ENCODE measurements at places on chromosomes 1 and 21. TPM values are rescaled to one million over a fixed set of nuclear protein-coding genes. Genes with fewer than 3 reads are reported as not detected.

DNA sequence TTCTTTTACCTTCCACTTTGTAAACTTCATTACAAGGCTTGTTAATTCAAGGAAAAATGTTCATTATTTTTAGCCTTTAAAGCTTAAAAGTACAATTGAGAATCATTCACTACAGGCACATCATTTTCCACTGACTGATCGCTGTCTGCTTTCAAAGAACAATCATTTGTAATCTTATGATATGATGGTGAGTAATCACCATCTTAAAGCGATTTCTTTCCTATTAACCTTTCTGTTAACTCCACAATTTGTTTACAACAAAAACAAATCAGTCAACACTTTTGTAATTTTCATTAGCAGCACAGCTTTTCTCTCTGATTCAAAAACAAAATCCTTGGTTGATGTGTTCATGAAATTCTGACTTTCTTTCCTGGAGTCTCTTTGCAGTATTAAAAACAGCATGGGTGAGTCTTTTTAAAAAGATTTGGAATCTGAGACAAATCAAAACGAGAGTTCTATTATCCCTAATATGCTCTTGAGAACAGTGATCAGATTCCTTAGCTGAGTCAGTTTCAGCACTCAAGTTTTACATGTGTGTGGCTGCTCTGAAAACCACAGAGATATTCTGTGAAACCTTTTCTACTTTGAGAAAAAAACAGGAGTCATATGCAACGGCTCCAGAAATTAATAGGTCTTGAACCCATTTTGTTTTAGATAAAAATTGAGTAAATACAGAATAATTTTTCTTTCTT is 145.8 kb upstream of the TMPRSS15 start:
- no peak for DNase-seq

DNA sequence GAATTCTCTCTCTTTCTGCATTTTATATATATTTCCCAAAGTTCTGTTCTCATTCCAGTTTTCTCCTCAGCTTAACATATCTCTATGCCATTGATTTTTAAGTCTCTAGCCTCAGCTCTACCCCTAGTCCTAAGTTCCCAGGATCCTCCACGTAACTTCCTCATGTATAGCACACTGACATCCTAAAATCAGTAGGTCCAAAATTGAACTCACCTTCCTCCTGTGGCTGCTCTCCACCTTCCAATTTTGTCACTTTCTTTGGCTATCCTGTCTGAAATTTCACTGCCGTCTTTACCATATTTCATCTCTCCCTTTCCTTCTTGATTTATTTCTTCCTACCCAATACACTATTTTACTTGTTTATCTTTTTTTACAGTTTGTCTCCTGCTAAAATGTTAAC is 1.5 kb downstream of the SLAMF6 start:
- no peak for DNase-seq

- no peak for DNase-seq
Observed at GRCh38 chr1:62139410-62139809, 55.2 kb upstream of the L1TD1 start.

DNA sequence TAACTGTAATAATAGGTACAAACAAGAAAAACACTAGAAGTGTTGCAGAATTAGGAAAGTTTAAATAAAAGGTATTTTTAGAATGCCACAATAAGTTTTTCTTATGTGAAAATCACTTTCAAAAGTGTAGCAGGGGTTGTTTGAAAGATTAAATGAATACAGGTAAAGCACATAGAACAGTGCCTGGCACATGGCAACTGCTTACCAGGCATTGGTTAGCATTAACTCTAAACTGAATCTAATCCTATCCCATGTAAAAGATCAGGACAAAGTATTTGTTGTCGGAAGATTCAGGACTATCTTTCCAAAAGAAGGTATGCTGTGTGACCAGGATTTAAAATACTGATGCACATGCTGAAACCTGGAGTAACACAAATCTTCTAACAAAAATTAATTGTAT is 3.3 kb downstream of the AKT3 start:
- DNase-seq, result no peak

GRCh38 chr1:244860914-244861610 is 3.3 kb downstream of the HNRNPU start:
- no peak for DNase-seq

TMPRSS2 gene
- not detected for total RNA-seq

ECE1 gene
- 52.5 TPM for total RNA-seq

DNA sequence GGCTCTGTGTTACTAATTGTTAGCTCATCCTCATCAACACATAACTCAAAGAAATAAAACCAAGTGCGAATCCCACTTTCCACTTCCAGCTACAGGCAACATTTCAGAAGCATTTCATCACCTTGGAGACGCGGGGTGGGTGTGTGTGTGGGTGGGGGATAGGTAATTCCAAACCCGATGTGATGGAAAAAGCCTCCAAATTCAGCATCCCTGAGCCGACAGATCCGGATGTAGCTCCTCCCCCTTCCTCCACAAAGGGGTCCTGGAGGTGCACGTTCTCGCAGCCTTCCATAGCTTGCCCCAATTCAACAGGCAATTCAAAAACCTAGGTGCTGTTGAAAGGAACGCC is 486 bp downstream of the HSPA13 start:
- DNase-seq, result peak; percentile 45

DNA sequence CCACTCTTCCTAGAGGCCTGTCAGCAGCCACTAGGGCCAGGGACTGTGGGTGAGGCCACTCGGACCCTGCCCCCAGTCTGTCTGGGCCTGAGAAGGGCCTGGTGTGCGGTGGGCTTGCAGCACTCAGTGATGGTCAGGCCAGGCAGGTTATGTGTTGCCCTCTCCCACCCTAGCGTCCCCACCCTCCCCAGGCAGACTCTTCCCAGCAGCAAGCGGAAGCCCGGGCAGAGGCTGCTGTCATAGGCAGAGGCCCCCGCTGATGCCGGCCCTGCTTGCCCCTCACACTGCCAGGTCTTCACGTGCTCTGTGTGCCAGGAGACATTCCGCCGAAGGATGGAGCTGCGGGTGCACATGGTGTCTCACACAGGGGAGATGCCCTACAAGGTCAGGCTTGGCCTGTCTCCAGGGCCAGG is 6.6 kb downstream of the ZBTB48 start:
- no peak for DNase-seq

DNA sequence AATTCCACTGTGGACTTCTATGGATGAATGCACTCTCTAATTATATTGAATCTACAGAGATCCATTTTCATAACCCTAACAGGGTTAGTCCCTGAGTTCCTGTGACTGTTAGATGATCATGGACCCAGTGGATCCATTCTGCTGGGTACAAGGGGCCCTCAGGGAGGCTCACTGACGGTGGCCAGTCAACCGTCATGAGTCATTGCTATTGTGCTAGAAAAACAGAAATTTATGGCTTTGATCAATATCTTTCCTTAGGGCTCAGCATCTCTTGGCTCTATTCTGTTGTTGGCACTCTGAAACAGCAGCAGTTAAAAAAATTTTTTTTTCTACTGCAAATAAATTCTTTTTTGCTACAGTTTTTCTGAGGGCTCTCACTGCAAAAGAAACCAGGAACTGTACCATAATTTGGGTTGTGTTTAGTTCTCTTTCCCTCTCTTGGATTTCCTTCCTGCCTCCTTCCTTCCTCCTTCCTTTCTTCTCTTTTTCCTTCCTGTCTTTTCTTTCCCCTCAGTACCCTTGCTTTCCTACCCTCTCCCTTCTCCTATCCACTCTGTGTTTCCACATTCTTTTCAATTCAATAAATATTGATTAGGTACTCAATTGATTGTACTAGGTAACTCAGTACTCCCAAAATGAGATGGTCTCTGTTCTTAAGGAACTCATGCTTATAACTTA is 49.5 kb downstream of the UTP25 start:
- no peak for DNase-seq

CFHR3 gene
- not detected for total RNA-seq

- DNase-seq, result no peak
Observed at GRCh38 chr1:181318022-181318857, 165.1 kb upstream of the CACNA1E start.

DNA sequence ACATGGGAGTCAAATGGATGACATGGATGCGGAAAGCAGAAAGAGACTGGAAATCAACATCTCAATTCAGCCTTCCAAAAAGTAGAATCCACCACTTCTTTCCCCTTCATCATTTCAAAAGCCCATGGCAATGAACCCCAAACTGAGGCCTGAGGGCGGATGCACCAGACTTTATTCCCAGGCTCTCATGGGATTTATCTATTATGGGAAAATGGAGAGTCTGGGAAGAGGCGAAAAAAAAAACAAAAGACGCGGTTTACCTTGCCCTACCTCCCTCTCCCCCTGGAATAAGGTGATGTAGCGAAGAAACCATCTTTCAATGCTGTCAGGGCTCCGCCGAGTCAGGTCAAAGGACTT is 624 bp downstream of the KIFAP3 start:
- DNase-seq, result peak; percentile 3

DNA sequence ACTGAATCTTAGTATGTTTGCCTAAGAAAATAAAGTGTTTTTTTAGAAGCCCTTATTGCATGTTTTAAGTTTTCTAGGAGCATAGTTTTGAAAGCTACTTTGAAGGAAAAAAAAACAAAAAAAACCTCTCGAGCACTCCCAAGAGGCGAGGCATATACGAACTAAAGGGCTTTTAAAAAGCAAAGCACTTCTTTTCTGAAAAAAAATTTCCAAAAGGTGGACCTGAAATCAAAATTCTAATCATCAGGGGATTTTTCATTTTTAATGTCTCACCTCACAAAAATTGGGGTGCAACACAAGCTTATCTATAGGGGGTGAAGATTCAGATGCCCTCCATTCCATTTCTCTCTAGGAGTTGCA is 594 bp downstream of the GLMN start:
- no peak for DNase-seq

DNA sequence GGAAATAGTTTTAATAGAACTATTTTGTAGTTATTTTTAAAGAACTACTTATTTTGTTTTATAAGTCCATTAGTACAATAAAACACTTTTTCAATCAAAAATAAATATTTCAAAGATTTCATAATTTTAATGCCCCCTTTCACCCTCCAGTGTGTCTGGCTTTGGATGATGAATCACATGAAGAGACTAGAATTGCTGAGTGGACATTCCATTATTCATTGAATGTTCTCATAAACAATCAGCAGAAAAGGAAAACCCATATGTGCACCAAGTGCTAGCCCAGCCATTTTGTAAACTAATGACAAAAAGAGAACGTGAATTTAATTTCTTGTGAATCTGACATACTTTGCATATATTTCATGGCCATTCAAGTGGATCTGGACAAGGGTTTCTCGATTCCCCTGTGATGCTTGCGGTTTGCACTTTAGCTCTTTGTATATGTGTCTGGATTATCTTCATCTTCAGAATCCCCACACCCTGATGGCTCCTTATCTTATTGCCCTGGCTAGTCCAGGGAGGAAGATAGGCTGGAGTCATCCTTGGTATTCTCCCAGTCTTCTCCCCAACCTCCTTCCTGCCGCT is 20.7 kb upstream of the CHIA start:
- DNase-seq, result no peak

FHL3 gene
- total RNA-seq, result 8.2 TPM

MX2 gene
- 6.9 TPM for total RNA-seq

- no peak for DNase-seq
Observed at GRCh38 chr1:98054786-98055185, 134.0 kb upstream of the DPYD start.

- DNase-seq, result no peak
Observed at GRCh38 chr1:19809044-19809750, 5.9 kb downstream of the RNF186 start.

- no peak for DNase-seq
Observed at GRCh38 chr1:224262373-224263054, 67.5 kb downstream of the NVL start.

DNA sequence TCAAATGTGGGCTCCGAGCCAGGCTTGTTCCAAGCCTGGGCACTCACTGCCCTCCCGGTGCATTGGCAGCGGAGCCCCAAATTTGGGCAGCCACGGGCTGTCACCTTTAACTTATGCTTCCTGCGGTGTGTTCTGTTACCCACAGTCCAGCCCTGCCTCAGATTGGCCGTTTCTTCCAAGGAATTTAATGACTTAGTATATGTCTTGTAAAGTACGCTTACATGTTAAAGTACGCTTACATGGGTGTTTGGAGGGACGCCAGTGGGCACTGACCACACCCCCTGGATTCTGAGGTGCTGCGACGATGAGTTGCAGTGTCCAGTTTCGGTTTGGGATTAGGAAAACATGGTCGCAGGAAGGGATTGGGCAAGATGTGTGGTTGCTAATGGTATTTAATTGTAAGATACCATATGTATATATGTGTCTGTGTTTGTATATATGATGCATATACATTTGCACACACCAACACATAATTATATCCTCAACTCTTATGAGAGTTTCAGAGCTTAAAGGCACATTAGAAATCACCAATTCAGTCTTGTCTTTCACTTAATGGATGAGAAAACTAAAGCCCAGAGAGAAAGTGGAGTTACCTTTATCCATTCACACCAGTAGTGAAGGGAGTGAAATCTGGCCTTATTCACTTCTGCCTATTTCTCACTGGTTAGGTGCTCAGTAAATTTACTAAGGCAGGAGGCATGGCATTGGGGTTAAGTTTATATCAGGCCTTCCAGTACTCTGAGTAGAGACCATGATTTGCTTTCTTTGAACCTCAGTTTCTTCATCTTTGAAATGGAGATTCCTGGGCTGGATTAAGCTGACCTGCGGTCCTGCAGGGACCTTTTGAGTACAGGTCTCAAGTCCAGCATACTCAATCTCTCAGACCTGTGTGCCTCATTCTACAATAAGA is 1.0 kb downstream of the SMYD2 start:
- DNase-seq, result no peak

GRCh38 chr1:2298685-2299084 is 70.6 kb downstream of the SKI start:
- no peak for DNase-seq

GRCh38 chr1:42003433-42003832 is 84.7 kb upstream of the HIVEP3 start:
- DNase-seq, result no peak

DNA sequence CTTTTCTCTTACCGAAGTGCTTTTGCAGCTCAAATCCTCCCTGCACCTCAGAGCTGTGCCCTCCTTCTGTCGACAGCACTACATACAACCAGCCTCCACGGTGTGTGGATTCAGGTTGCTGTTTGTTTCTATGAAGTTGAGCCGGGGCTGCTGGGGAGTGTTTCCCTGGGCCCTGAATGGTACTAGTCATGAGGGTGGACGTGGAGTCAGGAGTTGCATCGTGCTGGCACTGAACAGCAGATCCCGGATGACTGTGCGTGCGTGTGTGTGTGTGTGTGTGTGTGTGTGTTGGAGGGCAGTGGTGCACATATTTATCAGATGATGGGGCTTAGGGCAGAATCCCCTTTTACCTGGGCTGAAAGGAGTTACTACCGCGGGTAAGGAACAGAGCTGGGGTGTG is 47.0 kb downstream of the ACTL8 start:
- DNase-seq, result no peak

Measured in dorsolateral prefrontal cortex (tissue), 122 donors.